ENCODE measurements at places on chromosomes 6 and 20.

DNA sequence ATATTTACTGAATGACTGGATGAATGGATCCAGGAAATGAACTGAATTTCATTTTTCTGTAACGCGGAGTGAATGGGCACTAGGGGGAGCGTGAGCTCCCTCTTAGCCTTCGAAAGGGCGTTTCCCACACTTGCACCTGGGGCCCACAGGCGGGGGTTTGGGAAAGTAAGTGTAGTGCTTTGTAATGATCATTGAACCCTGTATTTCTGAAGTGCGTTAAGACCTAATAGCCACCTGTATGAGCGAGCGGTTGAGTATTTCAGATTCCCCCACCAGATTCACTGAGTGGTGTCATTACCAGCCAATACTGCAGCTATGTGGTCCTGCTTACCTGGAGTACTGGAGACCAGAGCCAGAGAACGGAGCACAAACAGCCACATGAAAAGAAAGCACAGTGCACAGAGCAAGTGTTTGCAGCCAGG is 10.5 kb downstream of the SYTL3 start:
- peak; percentile 51 for DNase-seq

DNA sequence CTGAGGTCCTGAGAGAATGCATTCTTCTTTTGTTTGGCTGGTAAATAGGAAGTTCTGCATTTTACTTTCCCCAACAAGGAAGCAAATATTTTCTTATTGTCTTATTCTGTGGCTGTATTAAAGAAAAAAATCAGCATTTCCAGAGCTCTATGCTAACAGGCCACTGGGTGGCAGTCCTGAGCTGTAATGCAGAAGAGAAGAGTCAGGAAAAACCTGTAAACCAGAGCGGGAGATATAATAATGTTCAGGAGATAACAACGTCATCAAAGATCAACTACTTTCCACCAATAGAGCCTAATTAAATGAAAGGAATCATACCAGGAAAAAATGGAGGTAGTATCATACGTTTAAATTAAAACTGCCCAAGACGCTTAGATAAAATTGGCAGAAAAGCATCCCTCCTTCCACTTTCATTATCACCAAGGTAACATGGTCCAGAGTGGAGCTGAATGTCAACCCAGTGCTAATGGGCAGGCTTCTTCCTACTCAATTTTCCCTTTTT is 55.6 kb upstream of the CARMIL1 start:
- DNase-seq: peak; percentile 75

GRCh38 chr6:130118236-130118635 is 99.9 kb downstream of the L3MBTL3 start:
- no peak for DNase-seq

- DNase-seq: no peak
These were observed 352.1 kb upstream of the SOX4 start for GRCh38 chr6:21241231-21242130.

DNA sequence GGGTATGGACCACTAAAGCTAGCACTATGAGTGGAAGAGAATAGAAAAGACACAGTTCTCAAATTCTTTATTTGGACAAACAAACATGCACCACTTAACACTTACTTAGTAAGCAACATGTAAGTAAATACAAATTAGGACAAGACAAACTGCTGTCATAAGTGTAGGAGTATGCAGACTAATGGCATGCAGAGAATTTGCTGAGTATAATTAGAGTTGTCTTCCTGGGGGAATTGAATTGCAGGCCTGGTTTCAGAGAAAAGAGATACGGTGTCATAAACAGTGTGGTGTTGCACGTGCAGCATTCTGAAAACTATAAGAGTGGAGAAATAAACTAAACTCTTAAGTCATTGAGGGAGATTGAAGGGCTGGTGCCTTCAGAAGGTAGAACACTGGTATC is 125.2 kb upstream of the EYA4 start:
- no peak for DNase-seq

GRCh38 chr6:53692172-53692571 is 26.6 kb upstream of the KLHL31 start:
- no peak for DNase-seq

DNA sequence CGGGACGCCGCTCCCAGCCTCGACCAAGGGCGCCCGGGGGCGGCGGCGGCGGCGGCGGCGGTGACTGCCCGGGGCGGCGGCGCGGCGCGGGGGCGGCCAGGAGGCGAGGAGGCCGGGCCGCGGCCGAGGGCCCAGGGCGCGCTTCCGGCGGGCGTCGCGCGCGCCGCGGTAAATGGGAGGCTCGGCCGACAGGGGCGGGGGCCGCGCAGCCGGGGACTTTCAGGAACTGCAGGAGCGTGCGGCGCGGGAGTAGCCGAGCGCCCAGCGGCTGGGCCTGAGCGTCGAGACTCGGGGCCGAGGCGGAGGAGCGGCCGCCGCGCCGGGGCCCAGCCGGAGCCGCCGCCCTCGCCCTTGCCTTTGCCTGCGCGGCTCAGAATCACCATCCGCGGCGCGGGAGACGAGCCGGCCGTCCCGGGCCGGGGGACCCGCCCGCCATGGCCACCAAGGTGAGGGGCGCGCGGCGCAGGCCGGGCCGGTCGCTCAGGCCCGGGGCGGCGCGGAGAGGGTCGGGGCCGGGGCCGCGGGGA is at the start of gene SNX9:
Gene SNX9, plus strand, starts transcription at position 246 of the 527 bp plus-strand sequence. Its CDS starts 189 bp downstream, at position 435.
- peak; percentile 60 for DNase-seq

- peak; percentile 4 for DNase-seq
These were observed 169.9 kb downstream of the QRSL1 start for GRCh38 chr6:106799031-106799894.

DNA sequence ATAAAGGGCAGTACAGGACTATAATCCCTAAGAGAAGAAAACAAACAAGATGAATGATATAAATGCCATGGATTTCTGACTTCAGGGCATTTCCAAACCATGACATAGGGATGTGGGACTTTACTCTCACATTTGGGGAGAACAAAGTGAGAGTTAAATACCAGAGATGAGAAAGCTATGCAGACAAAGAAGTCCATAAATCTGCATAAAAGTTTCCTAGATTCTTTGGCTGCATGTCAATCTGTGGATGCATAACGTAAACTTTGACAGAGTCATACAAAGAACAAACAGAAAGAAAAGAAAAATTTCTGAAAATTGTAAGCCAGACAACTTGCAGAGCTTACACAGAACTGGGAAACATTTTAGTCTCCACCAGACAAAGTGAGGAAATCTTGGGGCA is 11.7 kb downstream of the EPM2A start:
- DNase-seq: no peak

DNA sequence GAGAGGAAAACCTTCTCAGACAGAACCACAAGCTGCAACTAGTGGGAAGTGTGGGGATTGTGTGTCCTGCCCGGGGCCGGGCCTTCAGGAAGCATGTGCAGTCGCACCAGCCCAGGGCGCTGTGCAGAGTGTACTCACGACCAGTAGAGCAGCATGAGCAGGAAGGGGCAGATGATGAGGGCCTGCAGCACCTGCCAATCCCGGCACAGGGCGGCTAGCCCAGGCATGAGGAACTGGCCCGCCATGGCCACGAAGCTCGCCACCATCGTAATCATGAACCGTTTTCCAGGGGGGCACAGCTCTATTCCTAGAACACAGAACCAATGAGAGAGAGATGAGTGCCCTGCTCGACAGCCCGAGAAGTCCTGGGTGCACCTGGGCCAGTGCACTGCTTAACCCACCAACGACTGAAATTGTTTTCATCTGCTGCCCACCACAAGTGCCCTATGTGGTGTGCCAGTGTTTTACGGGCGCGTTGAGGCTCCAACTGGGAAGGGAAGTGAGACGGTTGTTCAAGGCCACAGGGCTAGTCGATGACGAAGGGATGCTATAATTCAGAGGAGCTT is 65.0 kb downstream of the PSMG4 start:
- no peak for DNase-seq

GRCh38 chr20:45387274-45387673 is 9.1 kb upstream of the TP53TG5 start:
- DNase-seq: no peak
